Stimulated activated CD8-positive, alpha-beta memory T cell treated with anti-CD3 and anti-CD28 coated beads, Interleukin-15, amount 100 ng/mL, for 24 hours (primary cell): ENCODE measurements at places on chromosomes 5 and 9.

DNA sequence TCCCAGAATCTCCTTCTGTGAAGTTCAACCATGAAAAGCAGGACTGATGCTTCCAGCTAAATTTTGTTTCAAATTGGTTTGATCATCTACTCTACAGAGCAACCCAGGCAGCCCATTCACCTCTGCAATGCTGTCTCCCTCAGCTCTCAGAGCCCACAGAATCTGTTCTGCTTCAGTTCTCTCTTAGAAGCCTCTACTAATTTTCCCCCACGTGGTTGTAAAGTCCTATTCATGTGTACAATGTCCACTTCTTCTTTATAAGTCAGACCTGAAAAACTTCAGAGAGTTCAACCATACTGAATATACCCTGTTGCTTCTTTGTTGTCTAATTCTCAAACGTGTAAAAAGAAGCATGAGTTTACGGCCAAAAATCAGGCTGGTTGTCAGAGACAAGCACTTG, 21.3 kb upstream of the FAM13B start:
- DNase-seq: no peak

DNA sequence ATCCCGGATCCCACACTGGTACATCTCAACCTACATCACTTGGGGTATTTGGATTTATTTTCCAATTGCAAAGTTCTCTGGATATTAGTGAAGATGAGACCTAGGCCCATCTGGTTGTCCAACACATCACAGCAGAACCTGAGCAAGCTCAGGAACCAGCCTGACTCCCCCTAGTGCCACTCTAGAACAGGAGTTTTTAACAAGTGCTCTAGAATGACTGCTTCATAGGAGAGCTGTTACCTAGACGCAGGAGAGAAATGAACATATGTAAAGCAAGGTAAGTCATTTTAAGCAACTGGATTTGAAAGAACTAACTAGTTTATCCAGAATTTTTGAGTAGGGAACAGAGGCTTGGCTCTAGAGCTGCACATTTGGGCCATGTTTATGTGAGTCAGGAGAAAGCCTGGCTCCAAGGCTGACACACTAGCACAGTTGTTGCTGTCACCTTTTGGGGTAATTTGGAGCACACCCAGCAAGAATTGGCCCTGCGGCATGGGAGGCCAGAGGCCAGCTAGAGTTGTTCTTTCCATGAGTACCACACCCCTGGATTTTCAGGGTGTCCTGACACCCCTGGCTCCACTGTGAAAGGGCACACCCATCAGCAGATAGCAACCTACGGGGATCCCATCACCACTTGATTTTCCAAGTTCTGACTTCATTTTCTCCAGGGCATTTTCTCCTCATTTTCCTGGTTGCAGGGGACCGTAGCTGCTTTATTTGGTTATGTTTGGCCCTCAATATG, 110.9 kb upstream of the LPAR1 start:
- no peak for DNase-seq

DNA sequence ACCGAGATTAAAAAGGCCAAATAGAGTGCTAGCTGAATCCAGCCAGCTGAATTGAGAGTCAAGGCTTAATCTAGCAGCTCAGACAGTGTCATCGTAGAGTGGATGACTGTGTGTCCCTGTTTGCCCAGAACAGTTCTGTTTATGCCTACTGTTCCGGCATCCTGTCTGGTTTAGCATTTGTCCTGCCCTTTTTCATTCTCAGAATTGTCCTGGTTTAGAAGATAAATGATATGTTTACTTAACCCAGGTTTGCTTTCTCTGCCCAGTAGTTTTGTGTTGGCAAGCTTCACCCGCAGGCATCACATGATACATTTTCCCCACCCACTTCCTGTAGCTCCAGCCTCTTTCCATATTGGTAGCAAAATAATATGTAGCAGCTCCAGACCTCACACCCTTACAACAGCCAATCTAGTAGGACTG, 41.3 kb upstream of the ZSWIM6 start:
- DNase-seq: no peak

DNA sequence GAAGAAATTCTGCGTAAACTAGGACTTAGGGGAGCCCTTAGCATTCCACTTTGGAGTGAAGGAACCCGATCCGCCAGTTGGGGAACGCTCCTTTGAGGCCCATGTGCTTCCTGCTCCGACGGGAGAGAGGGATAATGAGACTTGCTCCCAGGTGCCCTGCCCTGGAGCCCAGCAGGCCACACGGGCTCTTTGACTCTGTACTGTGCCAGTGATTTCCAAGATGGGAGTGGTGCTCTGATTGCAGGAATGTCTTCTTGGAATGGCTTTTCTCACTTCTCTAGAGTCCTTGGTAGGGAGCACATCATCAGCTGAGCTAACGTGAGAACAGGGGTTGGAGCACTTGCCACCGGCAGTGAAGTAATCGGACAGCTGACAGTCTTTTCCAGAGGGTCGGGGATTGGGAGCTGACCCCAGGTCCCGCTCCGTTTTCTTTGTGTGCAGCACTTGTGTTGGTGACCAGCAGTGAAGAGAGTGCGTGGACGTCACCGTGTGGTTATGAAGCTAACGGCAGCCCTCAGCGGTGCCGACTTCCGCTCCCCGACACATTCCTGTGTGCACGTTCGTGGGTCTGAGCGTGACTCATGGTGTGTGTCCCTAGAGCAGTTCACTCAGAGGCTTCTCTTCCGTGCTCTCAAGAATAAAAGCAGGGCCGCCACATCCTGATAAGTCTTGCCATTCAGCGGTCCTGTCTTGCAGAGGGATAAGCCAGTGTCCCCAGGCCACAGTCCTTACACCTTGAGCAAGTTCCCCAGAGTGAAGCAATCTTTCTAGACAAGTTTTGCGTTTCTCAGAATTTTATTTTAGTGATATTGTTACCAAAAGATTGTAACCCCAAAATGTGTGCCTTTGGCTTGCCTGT, 25.6 kb downstream of the ABL1 start:
- no peak for DNase-seq

DNA sequence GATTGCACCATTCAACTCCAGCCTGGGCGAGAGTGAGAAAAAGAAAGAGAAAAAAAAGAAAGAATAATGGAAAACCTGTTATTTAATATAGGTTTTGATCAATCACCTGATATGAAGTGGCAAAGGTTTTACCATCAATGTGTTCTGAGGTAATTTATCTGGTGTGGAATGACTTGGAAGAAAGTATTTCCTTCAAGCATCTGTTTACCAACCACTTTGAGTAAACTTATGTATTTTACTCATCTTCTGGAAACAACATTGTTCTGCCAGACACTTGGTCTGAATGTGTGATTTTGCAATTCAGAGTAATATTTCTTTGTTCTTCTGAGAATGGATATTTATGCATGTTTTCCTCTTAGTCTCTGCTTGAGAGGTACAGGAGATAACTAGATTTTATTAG, 24.3 kb downstream of the KIF2A start:
- no peak for DNase-seq

DNA sequence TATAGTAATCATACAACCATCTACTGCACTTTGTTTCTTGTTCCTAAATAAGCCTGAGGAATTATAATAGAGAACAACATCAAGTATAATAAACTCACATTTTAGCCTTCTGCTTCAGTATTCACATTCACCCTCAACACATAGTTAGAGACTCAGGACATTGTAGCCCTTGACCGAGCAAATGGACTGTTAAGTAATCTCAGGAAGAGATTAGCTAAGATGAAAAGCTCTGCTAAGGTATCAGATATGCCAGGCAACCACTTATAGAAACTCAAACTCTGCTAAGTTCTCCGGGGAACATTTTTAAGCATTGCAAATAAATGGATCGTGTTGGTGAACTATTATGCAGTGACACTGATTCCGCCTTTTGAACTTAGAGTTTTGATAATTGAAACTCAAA, 252.0 kb downstream of the DTWD2 start:
- no peak for DNase-seq

- DNase-seq: no peak
Observed at GRCh38 chr9:101434998-101435397, 576 bp downstream of the ALDOB start.

DNA sequence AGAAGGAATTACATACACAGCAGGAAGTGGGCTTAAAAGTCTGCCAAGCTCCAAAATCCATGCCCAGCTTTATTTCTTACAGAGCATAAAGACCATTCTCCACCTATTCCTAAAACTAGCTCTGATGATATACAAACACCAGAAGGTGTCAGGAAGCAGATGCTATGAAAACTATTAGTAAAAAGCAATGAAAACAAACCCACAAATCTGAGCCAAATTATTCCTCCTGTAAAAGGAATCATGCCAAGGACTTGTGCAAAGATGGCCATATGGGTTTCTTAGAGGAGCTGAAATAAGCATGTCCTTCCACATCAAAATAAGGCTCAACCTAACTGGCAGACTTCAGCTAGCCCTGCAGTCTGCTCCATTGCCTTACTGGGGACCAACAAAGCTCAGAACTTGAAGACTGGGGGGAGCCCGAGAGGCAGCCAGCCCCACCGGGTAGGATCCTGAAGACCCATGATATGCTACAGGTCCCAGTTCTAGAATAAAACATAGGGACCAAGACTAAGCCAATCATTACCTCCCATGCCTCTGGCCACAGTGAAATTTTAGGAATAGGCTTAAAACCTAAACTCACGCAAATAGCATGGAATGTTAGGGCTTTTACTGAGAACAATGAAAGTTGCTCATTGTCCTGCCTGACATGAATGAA, 42.8 kb upstream of the GABRP start:
- DNase-seq: no peak

- DNase-seq: no peak
Observed at GRCh38 chr5:112636751-112637150, 100.9 kb upstream of the APC start.

GRCh38 chr9:98168941-98169488, 23.4 kb downstream of the CORO2A start:
- DNase-seq: no peak

DNA sequence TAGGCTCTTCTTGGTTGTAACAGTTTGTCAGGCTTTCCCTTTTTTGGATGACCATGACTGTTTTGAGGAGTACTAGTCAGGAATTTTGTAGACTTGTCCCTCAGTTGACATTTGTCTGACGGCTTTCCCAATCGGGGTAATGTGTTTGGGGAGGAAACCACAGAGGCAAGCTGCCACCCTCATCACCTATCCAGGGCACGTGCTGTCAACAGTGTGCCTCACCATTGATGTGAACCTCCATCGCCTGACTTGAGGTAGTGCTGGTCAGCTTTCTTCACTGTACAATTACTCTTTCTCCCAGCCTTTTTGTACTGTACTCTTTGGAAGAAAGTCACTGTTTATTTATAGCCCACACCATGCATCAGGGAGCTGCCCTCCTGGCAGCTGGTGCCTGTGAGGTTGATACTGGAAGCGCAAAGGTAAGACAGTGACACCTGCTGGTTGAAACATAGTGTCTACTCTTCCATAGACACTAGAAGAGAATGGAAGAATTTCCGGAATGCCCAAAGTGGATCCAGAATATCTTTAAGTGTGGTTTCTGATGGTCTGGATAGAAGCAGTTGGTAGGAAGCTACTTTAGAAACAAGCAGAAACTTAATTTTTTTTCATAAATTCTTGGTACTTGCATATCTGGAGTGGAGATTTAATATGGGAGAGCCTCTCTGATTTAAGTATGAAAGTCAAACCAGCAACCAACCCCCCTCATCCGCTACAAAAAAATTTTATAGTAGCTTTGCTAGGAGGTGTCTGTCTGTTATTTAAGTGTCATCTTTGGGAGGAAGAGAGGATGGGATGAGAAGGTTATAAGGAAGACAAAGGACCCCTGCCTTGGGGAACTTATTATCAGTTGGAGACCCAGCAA, 69.3 kb downstream of the SNX30 start:
- no peak for DNase-seq

DNA sequence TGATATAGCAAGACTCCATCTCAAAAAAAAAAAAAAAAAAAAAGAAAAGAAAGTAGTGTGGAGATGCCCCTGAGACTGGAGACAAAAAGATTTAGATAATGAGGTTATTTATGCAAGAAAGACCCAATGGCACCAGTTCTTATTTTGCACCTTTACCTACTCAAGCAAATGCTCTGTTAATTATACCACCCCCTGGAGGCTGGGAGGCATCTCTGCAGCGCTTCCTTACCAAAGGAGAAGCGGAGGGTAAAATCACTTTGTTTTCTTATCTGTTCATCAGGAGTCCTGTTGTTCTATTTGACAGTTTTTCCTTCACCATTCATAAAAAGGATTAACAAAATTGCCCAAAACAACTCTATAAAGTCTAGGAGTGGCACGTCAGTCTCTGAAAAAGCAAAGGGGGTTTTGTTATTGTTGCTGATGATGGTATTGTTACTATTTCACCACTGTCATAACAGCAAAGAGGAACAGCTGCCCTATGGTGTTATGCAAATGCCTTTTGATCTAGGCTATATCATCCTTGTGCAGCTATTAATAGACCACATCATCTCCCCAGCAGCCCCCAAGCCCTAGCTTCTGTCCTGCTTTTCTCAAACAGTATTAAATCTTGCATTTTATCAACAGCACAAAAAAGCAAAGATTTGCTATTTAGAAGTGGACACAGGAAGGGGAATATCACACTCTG, 174.0 kb downstream of the PALM2AKAP2 start:
- DNase-seq: no peak

- DNase-seq: no peak
Observed at GRCh38 chr5:154885439-154885838, 27.0 kb downstream of the CNOT8 start.

DNA sequence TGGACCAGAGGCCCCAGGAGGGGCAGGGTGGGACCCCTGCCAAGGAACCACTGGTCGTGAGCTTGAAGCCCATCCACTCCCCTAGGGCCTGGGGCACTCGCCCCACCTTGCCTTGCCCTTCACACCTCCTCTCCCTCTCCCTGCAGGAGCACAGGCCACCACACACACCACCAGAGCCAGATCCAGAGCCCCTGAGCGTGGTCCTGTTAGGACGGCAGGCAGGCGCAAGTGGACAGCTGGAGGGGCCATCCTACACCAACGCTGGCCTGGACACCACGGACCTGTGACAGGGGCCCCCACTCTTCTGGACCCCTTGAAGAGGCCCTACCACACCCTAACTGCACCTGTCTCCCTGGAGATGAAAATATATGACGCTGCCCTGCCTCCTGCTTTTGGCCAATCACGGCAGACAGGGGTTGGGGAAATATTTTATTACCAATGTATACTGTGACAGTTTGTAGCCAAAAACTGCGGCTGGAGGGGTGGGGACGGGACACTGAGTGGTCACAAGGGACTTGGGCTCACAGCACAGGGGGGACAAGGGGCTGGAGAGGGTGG, 14.5 kb downstream of the GPRIN1 start:
- no peak for DNase-seq

DNA sequence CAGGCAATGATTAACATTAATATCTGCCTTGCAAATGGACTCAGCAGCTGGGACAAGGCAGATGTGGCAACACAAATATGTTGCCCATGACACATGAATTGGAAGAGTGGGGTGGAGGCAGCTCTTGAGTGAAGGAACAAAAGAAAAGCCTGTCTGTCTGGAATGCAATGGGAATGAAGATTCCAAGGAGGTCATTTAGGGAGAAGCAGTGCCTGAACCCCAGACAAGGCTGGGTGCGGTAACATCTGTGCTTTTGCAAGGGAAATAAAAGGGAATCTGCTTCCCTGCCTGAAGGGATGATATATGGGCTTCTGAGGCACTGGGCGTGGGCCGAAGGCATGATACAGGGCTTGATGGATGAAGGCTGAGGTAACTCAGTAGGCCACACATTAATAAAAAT, 94.1 kb upstream of the TRIM32 start:
- no peak for DNase-seq
